ENCODE measurements at places on chromosomes 11 and 22.

DNA sequence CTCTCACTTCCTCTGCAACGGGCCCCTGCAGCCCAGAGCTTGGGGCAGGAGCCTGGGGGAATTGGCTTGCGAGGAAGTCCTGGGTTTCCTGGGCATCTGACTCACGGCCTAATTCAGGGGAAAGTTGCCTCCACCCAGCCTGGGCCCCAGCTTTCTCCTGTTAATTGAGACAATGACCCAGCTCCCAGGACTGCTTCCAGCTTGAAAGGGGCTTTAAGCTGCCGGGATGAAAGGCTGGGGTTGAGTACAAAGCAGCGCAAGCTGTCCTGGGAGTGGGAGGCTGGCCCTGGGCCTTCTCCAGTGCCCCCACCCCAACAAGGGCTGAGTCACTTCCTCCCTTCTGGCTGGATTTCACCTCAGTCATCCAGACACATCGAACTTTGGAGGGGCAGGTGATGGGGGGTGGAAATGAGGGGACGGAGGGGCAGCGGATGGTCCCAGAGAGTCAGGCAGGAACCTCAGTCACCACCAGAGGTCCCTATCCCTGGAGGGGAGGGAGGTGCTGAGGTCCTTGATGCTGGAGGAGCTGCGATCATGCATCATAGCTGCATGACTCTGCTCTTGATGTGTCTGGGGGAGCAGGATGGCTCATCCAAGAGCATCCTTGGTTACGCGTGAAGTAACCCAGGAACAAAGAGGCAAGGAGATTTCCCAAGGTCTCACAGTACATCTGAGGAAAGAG, 30.1 kb upstream of the OAF start:
- DNase-seq, result no peak

GRCh38 chr11:121721961-121722360, 269.2 kb upstream of the SORL1-AS1 start:
- no peak for DNase-seq

DNA sequence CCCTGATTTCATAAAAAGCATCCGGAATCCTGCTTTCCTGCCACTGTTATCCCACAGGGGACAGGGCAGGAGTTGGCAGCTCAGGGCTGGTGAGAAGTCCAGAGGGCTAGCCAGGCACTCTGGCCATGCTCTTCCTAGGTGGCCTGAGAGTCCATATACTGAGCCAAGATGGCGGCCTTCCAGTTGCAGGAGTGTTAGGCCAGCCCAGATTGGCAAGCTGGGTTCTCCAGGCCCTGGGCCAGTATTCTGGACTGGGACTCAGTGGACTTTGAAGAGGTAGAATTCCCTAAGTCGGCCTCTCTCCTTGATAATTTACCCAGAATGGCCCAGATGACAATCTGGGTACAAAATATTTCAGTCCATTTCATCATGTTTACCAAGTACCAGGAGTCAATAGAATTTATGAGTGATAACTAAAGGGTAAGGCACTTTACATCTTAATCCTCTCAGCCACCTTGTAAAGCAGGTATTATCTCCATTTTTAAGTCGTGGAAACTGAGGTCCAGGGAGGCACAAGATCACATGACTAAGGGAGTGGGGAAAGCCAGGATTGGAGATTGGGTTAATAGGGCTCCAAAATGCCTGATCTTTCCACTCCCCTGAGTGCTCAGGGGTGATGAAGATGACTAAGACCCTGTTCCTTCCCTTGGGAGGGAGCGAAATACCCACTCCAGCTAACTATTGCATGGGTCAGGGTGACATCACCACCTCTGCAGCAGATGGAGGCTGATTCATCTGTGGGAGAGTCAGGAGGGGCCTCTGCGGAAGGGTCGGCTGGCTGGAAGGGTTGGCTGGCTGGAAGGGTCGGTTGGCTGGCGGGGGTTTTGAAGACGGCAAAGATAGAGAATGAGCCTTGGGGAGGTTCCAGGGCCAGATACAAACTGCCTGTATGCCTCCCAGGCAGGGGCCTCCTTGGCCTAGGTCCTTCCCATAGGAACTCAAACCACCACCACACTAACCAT, 1.2 kb upstream of the MICALL1 start:
- DNase-seq, result peak; percentile 52

DNA sequence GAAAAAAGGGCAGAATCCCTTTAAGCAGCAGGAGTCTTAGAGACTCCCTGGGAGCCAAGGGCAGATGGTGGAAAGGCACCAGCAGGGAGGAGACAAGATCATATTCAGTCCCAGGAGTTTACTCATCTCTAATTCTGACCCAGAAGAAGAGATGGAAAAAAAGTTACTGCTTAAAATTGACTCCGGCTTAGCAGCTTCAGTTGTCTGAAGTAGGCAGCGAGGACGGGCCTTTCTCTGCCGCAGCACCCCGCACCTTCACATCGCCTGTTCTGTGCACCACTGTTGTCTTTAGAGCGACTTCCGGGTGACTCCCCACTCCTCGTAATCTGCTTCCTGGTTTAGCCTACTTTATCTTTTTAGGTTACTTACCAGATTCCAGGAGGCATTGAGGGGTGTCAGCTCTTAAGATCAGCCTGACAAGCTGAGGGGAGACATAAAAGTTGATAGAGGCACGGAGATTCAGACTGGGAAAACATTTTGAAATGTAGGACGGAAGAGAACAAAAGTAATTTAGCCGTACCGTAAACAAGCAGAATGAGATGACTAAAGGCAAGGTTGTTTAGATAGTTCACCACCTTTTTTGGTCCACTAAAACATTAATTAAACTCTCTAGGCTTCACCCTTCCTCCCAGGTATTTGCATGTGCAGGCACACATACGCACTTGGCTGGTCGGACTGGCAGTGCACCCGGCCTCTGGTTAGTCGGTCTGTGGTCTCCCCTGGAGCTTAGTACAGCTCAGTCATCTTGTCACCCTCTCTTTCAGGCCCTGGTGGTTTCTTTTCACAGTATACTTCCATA, 74.3 kb downstream of the CECR2 start:
- no peak for DNase-seq

GRCh38 chr11:102497061-102497460, 33.5 kb downstream of the MMP7 start:
- DNase-seq, result no peak

GRCh38 chr11:58999291-58999680, 60.0 kb downstream of the GLYATL1 start:
- DNase-seq, result no peak

DNA sequence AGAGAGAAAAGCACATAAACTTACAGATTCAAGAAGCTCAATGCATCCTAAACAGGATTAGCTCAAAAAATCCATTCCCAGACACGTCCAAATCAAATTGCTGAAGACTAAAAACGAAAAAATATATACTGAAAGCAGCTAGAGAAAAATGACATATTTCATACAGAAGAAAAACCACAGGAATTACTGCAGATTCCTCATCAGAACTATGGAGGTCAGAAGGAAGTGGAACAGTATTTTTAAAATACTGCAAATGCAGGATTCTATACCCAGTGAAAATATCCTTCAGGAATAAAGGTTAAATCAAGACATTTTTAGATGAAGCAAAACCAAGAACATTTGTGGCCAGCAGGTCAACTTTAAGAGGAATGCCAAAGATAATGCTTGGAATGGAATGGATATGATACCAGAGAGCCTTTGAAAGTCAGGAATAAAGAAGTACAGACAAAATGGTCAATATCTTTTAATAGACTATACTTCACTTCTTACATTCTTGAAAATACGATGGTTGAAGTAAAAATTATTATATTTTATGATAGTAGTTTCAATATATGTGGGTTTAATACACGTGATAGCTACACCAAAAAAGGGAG, 352.9 kb downstream of the CTTN start:
- DNase-seq, result no peak

DNA sequence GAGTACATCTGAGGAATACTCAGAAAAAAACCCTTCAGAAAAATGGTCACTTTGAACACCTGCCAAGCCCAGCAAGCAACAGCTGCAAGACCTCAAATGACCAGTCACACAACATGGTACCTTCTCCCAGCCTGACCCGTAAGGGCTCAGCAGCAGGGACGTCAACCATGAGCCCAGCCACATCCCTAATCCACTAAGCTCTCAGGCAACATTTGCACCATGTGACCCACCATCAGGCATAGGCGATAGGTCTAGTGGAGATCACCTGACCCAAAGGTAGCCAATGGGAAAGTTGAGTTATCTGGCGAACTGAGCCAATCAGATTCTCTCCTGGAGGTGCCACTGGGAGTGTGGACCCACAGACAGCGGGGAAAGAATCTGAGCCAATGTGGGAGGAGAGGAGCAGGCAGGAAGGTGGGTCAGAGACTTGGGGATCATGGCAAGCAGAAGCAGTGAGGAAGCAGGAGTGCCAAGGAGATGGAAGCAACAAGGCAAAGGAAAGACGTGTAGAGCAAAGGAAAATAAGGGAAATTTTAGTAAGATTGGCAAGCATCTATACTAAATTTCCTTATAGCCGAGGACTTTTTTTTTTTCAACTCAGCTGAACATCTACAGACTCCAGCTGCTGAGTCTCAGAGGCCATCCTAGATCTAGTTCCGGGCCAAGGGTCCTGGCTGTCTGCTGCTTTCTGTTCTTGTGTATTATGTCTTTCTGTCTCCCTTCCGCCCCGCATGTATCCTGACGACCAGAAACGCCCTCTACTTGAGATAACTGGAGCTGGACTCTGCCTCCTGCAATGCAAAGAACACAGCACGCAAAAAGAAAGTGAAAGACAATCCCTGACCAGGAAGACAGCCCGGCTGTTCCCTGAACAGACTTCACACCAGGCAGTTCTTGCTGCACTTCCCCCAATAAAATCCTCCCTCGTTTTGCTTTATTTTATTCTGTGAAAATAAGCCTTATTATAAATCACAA, 11.0 kb upstream of the PLAAT2 start:
- peak; percentile 30 for DNase-seq

DNA sequence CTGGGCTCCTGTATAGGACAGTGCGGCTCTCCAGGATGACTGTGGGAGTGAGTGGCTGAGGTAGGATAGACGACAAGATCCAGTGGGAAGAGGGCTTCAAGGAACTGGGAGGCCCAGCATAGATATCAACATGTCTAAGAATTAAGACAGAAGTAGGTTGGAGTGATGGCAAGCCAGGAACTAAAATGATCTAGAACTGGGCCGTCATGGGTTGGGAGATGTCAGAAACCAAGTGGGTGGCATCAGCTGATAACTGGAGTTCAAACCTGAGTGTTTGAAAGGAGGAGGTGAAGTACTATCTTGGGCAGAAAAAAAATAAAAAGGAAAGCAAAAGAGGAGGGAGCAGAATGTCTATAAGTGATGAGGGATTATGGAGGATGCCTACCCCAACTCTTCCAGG, 7.1 kb upstream of the MEN1 start:
- DNase-seq, result no peak

DNA sequence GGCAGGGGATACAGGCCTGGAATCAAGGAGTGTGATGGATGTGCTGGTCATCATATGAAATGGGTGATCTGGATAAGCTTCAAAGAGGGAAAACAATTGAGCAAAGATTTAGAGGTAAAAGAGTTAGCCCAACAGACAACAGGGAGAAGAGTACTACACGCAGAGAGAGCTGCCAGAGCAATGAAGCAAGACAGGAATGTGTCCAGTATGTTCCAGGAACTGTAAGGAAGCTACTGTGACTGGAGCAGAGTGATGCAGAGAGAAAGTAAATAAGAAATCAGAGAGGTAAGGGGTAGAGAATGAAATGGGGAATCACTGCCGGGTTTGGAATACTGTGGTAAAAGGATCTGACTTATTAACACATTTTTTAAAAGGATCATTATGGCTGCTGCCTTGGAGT, 255.1 kb downstream of the DCDC1 start:
- no peak for DNase-seq

DNA sequence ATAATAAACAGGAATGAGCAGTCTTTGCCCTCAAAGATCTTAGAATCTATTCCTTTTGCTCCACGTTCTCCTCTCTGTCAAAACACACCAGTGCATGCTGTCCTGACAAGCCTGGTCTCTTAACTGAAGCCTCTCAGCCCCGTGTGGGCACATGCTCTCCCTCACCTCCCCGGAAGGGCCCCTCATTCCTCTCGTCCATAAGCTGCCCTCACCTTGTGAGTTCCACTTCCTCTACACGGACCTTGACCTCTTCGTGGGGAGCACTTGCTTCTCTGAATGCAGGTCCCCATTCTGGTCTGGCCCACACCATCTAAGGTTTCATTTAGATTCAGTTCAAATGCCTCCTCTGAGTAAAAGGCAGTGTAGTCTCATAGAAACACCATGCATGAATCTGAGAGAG, 412.3 kb upstream of the SYN3 start:
- DNase-seq, result no peak

DNA sequence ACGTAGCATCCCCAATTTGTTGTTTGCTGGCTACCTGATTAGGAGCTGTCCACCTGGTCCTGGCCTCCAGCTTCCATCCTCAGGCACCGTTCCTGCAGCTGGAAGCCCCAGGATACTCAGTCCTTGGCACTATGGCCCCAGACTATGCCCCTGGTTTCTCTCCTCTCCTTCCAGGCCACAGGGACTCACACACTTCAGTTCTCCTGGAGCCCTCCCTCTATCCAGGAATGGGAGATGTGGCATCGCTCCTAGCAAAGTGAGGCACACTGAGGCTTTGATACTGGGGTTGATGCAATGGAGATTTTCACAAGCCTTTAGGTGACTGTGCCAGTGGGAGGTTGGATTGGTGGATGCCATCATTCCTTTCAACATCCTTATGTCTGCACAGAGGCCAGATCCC, 142.8 kb upstream of the B3GAT1 start:
- DNase-seq, result no peak

DNA sequence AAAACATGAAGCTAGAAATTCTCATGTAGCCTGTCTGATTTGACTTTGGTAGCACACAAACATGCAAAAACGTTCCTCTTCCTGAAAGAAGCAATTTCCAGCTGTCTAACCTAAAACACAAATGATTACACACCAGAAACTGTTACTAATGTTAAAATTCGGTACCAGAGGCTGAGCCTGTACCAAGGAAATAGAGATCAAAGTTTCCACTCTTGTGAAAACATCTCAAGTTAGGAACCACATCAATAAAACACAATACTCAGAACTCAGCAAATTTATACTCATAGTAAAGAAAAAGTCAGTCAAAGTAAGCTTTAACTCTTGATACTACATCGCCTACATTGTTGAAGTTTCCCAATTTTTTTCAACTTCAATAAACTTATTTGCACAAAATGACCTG, 107.8 kb downstream of the FCHSD2 start:
- no peak for DNase-seq

- no peak for DNase-seq
Measured at GRCh38 chr11:67500831-67501715, 4.1 kb downstream of the PITPNM1 start.

- DNase-seq, result no peak
Measured at GRCh38 chr11:129323896-129324502, 51.6 kb upstream of the BARX2 start.

GRCh38 chr11:28767574-28767973, 659.4 kb downstream of the METTL15 start:
- DNase-seq, result no peak

GRCh38 chr11:123577081-123577598, 77.3 kb downstream of the SCN3B start:
- DNase-seq, result peak; percentile 83

GRCh38 chr11:12222055-12222792, 111.8 kb downstream of the MICAL2 start:
- no peak for DNase-seq

DNA sequence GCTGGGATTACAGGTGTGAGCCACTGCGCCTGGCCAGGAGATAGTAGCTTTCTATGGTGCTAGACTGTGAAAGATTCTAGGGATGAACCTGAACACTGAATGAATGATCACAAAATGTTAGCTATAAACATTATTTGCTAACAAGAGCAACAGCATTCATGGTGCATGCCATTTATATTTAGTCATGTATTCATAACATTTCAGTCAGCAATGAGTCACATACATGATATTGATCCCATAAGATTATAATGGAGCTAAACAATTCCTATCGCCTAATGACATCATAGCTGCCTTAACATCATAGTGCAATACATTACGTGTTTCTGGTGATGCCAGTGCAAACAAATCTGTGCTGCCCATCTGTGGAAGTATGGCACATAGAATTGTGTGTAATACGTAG, 164.1 kb downstream of the ARHGAP42 start:
- no peak for DNase-seq
